Vagina (tissue), 2 donors: ENCODE measurements at places on chromosomes 4 and X. TPM values are rescaled to one million over a fixed set of nuclear protein-coding genes. Genes with fewer than 3 reads are reported as not detected.

Gene WAS
- total RNA-seq = 4.4 TPM

Gene CTAG2
- not detected for total RNA-seq

Gene TMPRSS11F
- 13.8 TPM for total RNA-seq

Gene EFHC2
- total RNA-seq = 3.2 TPM

Gene GDPD2
- total RNA-seq = not detected

Gene SUV39H1
- 2.2 TPM for total RNA-seq

Gene SMARCA1
- 26.8 TPM for total RNA-seq

Gene SCD5
- total RNA-seq = 16.9 TPM

Gene EVC2
- 23.8 TPM for total RNA-seq

Gene AKAP17A
- 49.8 TPM for total RNA-seq

Gene FGF13
- total RNA-seq = 3.2 TPM

Gene UGT8
- 0.25 TPM for total RNA-seq
